ENCODE measurements at places on chromosomes 11 and 22. TPM values are rescaled to one million over a fixed set of nuclear protein-coding genes. Genes with fewer than 3 reads are reported as not detected.

- DNase-seq = no peak
These were observed 48.4 kb upstream of the DBX1 start for GRCh38 chr11:20208622-20209111.

DNA sequence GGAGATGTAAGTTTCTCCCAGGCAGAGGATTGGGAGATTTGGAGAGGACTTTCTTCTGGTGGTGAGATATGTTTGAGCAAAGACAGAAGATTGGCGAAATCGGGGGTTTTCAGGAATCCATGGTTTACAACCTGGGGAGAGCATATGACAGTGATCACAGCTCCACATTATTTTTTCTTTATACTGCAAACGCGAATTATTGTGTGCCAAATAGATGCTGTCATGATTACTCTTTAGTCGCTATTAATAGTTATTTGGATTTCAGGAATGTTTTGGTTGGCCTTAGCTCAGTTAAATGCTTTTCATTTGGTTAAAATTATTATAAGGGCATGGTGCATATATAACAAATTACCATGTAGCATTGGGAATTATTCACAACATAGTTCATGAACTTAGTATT lies 15.2 kb downstream of the ATXN10 start:
- DNase-seq = no peak

GRCh38 chr11:26493616-26494015 lies 78.4 kb downstream of the MUC15 start:
- no peak for DNase-seq

GRCh38 chr11:47373876-47374719 lies 4.2 kb downstream of the SPI1 start:
- peak; percentile 85 for DNase-seq

GRCh38 chr11:35589281-35589680 lies 29.0 kb upstream of the FJX1 start:
- no peak for DNase-seq

DNA sequence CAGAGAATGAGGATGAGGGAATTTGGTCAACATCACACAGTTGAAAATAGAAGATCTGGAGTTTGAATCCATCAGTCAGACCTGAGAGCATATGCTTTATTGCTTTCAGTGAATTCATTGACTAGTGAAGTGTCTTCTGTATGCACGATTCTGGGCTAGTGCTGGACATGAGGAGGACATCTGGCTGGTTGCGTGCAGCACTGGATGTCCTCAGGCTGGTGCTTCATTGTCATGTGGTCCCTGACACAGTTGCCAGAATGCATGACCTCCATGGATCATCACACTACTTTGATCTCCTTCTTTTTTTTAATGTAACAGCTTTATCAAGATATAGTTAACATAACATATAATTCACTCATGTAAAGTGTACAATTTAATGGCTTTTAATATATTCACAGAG lies 44.5 kb upstream of the MMP7 start:
- no peak for DNase-seq

- DNase-seq = no peak
These were observed 4.1 kb downstream of the SYTL2 start for GRCh38 chr11:85806876-85807275.

The CCDC86 gene
- total RNA-seq = 1.9 TPM

The POTEH gene
- total RNA-seq = not detected

The CNGA4 gene
- total RNA-seq = not detected

The GLB1L3 gene
- total RNA-seq = not detected

The PATL1 gene
- total RNA-seq = 13.5 TPM

The MEI1 gene
- 1.1 TPM for total RNA-seq

The CTSW gene
- 1.1 TPM for total RNA-seq

The UBXN1 gene
- total RNA-seq = 132 TPM

The MRGPRE gene
- not detected for total RNA-seq

The CYB5R2 gene
- not detected for total RNA-seq

The MYEOV gene
- total RNA-seq = not detected

The OR2AG2 gene
- total RNA-seq = 0.14 TPM

The MUC2 gene
- 903 TPM for total RNA-seq

The MPEG1 gene
- total RNA-seq = 4.6 TPM
